NCI-H774 (cell line): ENCODE measurements at places on chromosomes 1 and 21.

GRCh38 chr1:13956393-13956792, 256.4 kb downstream of the PRDM2 start:
- DNase-seq: no peak

DNA sequence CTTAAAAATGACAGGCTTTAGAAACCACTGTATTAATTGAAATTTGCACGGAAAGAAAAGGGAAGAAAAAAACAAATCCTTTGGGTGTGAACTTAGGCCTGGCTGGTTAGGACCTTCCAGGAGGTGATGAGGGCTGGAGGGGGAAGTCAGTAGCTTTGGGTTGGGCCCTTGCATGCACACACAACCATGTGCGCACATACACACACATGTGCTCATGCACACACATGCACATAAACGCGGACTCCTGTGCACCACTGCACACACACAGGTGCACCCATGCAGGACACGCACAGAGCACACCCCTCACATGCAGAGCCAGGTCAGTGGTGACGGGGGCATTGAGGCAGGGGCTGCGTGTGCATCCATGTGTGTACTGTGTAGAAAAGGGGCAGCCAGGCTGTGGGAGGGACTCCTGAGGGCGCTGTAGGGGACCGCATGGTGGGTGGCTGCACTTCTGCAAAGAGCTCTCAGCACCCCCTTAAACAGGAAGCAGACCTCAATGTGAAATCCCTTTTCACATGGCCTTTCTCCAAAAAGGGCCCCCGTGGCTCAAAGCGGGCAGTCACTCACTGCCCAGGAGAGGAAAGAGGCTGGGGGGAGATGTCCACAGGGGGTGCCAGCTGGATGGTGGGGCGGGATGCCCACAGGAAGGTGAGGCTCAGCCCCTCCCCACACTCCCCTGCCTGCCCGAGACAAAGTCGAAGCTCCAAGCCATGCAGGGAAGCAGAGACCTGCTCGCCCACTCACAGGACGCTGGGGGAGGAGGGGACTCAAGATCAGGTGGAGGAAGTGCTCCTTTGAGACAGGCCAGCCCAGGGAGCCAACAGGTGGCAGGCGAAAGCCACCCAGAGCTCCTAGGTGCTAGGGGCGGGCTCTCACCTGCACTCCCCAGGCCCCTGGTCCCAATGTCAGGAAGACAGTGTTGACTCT, 95.2 kb downstream of the ITPKB start:
- DNase-seq: no peak

DNA sequence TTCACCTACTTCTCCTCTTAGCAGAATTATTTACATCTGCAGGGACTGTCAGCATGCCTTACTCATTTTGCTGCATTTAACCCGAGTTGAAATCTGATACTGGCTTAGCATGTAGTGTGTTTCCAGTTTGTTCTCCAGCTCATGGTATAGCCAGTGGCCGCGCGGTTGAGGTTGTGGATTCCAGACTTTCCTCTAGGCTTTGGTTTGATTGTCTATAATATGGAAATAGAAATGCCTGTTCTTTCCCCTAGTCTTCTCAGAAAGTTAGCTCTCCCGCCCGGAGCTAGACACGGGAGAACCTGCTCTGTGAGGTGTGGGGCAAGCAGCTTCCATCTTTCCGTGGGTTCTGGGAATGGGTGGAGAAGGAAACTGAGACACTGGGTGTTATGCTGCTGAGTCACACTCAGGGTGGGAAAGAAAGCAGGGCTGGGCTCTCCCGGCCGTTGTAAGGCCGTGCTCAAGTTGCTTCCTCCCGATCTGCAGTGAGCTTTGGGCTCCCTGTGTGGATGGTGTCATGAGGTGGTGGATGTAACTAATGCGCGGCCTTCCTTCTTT, 206.8 kb upstream of the TMEM51 start:
- no peak for DNase-seq

GRCh38 chr1:203915811-203916210, 54.4 kb downstream of the SNRPE start:
- no peak for DNase-seq

GRCh38 chr21:44089001-44089911, 17.9 kb upstream of the PWP2 start:
- no peak for DNase-seq

DNA sequence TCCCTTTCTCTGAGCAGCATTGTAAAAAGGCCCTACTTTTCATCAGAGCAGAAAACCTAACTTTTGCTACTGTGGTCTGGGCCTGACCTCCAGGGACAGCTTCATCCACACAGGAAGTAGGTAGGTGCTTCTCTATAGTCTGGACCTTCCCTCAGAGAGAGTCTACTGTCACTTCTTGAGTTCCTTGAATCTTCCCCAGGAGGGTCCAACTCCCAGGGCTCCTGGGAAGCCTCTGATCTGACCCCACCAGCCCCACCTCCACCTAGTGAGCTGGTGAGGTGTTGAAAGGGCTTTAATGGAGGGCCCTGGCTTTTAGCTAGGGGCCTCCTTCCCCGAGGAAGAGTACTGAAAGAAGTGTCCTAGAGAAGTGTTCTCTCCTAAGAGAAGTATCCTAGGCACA, 2.7 kb upstream of the VANGL2 start:
- DNase-seq: no peak

DNA sequence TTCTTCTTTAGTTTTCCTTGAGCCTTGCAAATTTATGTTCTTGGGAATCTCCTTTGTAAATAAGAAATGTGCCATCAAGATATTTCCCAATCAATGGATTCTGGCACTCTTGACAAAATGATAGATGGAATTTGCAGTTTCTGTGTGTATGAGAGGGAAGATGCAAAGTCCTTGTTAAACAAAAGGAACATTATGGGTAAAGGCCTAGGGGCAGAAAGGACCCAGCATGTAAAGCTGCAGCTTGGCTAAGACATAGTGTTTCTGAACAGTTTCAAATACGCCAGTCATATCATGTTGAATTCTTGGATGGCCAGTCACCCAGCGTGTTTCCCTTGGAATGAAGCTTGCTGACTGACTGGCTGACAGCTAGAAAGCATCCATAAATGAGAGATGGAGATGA, 210.8 kb downstream of the NFIA start:
- DNase-seq: no peak

DNA sequence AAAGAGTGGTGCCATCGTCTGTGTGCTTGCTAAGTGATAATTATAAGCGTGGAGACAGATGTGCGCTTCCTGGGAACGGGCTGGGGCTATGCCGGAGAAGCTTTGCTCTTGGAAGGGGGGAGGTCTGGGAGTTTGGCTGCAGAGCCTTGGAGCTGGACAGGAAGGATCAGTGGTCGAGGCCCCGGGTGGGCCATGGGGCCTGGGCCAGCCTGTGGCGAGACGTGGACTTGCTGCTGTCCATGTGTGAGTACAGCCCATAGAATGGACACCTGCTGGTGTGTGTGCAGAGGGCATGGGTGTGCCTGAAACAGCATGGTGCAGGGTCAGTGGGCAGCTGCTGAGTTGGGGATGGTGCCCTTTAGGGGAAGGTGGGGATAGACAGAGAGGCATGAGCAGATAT, 121.3 kb downstream of the PCBP3 start:
- DNase-seq: no peak

DNA sequence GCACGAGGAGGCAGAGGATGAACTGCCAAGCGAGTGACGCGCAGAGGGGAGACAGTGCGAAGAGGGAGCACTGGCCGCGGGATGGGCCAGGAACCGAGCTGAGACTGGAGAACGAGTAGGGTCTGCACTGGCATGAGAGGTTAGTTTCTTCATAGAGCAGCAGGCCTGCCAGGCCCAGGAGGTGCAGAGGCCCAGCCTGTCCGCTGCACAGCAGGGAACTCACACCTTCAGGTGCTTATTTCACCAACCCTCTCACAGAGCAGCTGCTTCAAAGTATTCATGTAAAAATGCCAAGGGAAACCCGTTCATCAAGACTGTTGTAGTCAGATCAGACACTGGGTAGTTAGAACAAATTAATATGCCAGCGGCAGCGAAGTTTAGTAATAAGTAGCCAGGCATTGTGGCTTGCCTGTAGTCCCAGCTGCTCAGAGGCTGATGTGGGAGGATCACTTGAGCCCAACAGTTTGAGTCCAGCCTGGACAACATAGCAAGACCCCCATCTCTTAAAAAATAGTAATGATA, 144.5 kb downstream of the SLC45A1 start:
- no peak for DNase-seq

DNA sequence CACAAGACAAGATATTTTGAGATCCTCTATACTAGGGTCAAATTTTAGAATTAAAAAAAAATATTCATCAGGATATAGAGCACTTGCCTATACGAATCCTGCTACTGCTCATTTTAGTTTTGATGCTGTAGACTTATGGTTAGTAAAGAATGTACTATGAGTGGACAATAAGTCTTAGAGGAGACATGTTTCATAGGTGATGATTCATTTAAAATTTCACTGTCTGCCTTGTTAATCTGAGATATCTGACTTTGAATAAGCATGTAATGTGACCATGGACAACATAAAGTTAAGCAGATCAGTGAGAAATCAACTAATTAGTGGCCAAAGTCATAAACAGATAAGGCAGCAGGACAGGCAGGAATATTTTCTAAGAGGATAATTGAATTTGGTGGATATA, 106.8 kb upstream of the HP1BP3 start:
- no peak for DNase-seq

- DNase-seq: peak; percentile 76
These were observed at the start of gene BEND5 for GRCh38 chr1:48776393-48777218. Gene BEND5 (minus strand): TSS chr1:48776891. CDS start chr1:48776831, 60 bp downstream.

- no peak for DNase-seq
These were observed 95.1 kb upstream of the SOD1 start for GRCh38 chr21:31564439-31564838.

DNA sequence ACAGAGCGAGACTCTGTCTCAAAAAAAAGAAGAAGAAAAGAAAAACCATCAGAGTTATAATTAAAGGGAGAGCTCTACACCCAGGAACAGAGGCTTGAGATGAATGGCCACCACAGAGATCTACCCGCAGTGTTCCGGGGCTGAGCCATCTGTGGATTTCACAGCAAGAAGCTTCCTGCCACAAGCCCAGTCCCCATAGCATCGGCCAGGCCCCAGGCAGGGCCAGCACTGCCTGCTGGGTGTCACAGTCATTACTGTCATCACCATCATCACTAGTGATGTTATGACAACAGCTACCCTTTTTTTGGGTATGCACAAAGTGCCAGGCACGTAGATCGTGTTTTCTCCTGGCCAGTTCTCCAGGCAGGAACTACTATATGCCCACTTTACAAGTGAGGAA, 111.6 kb upstream of the VAMP3 start:
- no peak for DNase-seq

GRCh38 chr1:89987159-89987819, 7.6 kb upstream of the ZNF326 start:
- DNase-seq: peak; percentile 61

- DNase-seq: no peak
These were observed 22.2 kb upstream of the TCEA3 start for GRCh38 chr1:23446661-23447310.

DNA sequence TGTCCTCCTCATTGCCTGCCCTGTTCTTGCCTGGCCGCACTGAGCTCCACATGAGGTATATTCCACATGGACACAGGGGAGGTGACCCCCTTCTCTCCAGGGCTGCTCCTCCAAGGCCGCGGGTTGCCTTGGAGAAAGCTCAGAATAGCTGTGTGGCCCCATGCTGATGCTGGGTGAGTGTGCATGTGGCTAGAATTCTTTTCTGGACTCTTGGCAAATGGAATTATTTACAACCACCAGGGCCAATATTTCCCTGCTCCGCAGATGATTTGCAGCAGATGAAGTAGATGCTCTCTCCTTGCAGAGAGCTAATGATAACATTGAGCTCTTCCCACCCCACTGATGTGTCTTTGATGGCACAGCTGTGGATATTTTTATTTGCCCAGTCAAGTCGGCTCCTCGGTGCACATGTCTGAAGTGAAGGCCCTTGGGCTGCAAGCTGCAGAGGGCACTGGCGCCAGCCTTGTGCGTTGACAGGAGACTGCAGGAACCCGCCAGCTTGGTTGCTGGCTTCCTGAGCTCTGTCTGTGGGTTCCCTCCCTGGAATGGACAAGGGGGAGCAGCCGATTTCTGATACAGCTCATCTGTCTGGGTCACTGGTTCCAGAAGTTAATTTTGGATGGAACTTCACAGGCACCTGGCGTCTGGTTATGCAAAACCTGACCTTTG, 404.7 kb upstream of the VAMP3 start:
- no peak for DNase-seq

- no peak for DNase-seq
These were observed 54.7 kb downstream of the NEGR1 start for GRCh38 chr1:72227667-72228066.

GRCh38 chr1:180923021-180923841, 10.5 kb downstream of the KIAA1614 start:
- no peak for DNase-seq

GRCh38 chr21:29349702-29350101, 51.0 kb downstream of the BACH1 start:
- DNase-seq: no peak

GRCh38 chr1:151542710-151543129, 2.6 kb downstream of the TUFT1 start:
- DNase-seq: no peak

DNA sequence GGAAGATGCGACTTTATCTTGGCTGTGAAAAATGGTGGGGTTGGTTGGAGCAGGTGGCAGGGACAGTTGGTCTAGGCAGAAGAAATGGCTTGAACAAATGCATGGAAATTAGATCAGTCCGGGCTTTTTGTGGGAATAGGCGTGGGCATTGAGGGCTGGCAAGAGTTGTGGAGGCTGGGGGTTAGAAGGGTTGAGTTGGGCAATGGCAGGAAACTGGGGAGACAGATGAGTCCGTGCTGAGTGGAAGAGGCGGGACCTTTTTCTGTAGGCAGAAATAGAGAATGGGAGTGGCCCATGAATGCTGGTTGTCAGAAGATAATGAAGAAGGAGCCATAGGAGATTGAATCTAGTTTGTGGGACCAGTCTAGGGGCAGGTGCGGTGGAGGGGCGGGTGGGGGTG, 6.9 kb downstream of the PDPN start:
- no peak for DNase-seq

- no peak for DNase-seq
These were observed 5.8 kb downstream of the ITPKB start for GRCh38 chr1:226733304-226733703.

- DNase-seq: no peak
These were observed 13.0 kb downstream of the SLC19A2 start for GRCh38 chr1:169472738-169473137.

GRCh38 chr1:164999146-164999545, 357.4 kb downstream of the LMX1A start:
- DNase-seq: no peak

DNA sequence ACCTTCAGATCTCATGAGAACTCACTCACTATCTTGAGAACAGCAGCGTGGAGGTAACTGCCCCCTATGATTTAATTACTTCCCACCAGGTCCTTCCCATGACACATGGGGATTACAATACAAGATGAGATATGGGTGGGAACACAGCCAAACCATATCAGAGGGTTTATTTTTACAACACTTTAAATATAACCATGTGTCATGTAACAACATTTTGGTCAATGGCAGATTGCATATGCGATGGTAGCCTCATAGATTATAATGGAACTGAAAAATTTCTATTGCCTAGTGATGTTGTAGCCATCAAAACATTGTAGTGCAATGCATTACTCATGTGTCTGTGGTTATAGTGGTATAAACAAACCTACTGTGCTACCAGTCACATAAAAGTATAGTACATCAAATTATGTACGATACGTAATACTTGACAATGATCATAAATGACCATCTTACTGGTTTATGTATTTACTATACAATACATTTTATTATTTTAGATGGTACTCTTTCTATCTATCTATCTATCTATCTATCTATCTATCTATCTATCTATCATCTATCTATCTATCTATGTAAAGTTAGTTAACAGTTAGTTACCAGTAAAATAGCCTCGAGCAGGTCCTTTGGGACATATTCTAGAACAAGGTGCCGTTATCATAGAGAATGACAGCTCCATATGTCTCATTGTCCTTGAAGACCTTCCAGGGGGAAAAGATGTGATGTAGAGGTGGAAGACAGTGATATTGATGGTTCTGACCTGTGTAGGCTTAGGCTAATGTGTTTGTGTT, 12.6 kb upstream of the S100B start:
- no peak for DNase-seq
